Activated CD4-positive, alpha-beta T cell treated with anti-CD3 and anti-CD28 coated beads for 48 hours (primary cell): ENCODE measurements at places on chromosomes 1 and 21.
A peak's percentile ranks its signal among the peaks of the same experiment; 100 is the strongest.

DNA sequence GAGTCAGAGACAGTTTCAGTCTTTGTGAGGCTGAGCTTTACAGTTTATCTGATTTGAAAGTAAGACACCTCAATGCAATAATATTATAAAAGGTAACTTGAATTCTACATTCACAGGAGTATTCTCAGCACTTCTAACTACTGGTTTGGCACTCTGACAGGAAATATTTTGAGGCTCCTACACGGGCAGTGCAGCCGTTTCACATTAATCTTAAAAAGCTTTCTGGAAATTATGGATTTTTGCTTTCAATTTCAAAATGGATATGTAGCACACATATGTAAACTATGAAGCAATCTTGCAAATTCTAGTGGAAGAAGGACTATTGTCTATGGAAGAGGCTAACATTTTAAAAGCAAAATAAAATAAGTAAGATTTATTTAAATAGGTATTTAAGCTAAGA is 262.9 kb upstream of the SNX7 start:
- no peak for DNase-seq

DNA sequence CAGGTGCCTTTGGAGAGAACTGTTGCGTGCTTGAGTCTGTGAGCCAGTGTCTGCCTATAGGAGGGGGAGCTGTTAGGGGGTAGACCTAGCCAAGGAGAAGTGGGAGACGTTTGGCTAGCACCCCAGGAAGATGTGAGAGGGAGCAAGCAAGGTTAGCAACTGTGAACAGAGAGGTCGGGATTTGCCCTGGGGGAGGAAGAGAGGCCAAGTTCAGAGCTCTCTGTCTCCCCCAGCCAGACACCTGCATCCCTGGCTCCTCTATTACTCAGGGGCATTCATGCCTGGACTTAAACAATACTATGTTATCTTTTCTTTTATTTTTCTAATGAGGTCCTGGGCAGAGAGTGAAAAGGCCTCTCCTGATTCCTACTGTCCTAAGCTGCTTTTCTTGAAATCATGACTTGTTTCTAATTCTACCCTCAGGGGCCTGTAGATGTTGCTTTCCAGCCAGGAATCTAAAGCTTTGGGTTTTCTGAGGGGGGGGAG is 2.4 kb downstream of the BTG2 start:
- DNase-seq = no peak

GRCh38 chr21:43853851-43854772 is 10.9 kb upstream of the AGPAT3 start:
- DNase-seq = no peak

GRCh38 chr1:204466416-204467405 is 27.9 kb downstream of the PIK3C2B start:
- DNase-seq = no peak

GRCh38 chr1:212899845-212900244 is 41.8 kb downstream of the FLVCR1 start:
- DNase-seq = no peak

DNA sequence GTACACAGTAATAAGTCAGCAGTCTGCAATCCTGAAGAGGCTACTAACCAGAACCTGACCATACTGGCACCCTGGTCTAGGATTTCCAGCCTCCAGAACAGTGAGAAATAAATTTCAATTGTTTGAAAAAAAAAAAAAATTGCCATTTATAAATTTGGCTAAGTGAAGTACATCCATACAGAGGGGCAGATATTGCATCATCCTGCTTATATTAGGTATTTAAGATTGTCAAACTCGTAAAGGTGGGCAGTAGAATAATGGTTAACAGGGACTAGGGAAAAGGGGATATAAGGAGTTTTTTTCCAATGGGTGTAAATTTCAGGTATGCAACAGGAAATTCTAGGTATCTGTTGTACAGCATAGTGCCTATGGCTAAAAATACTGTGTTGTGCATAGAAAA is 1250.9 kb downstream of the BRINP3 start:
- no peak for DNase-seq

- DNase-seq = no peak
Measured at GRCh38 chr1:187987236-187987776, 1158.6 kb downstream of the PLA2G4A start.

DNA sequence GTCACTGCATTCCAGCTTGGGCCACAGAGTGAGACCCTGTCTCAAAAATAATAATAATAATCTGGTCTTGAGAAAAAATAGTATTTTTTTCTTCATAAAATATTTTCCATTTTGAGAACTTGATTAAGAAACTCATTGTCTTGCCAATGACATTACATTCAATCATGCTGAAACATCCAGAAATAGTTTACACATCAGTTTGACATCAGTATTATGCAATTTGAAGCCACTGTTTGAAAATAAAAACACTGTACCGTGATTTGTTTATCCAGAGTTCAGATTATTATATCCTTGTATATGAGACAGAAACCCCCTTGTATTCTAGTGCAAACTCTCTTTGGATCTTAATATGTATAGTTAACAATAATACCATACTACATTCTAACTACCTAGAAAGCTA is 6.9 kb downstream of the FMO2 start:
- no peak for DNase-seq

GRCh38 chr1:182699393-182700350 is 15.3 kb upstream of the RGS8 start:
- DNase-seq = no peak

GRCh38 chr21:15408089-15408488 is 321.7 kb upstream of the USP25 start:
- no peak for DNase-seq

- DNase-seq = no peak
Measured at GRCh38 chr1:159675046-159675445, 39.3 kb downstream of the CRP start.

DNA sequence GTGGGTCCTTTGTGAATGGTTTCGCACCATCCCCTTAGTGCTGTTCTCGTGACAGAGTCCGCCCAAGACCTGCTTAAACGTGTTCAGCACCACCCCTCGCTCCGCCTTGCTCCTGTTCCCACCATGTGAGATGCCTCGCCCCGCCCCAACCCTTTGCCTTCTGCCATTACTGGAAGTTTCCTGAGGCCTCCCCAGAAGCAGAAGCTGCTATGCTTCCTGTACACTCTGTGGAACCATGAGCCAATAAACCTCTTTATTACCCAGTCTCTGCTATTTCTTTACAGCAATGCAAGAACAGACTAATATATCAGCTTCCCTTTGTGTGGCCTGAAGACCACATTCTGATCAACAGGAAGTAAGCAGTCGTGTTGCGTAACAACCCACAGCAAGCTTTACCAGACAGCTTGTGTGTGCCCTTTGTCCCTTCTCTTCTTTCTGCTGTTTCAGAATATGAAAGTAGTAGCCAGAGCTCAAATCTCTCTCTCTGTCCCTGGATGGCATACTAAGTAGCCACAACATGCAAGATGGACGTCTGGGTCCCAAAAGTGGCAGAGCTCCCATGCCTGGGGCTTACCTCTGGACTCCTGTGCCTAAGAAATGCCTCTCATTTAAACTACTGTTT is 14.1 kb downstream of the HENMT1 start:
- peak; percentile 64 for DNase-seq

- DNase-seq = no peak
Measured at GRCh38 chr1:233016798-233017197, 66.4 kb downstream of the NTPCR start.

- peak; percentile 21 for DNase-seq
Measured at GRCh38 chr1:92951141-92951582, 10.1 kb downstream of the DIPK1A start.

GRCh38 chr1:81449786-81450185 is 350.9 kb upstream of the ADGRL2 start:
- DNase-seq = no peak

GRCh38 chr1:176880955-176881595 is 283.4 kb downstream of the ASTN1 start:
- DNase-seq = peak; percentile 62

DNA sequence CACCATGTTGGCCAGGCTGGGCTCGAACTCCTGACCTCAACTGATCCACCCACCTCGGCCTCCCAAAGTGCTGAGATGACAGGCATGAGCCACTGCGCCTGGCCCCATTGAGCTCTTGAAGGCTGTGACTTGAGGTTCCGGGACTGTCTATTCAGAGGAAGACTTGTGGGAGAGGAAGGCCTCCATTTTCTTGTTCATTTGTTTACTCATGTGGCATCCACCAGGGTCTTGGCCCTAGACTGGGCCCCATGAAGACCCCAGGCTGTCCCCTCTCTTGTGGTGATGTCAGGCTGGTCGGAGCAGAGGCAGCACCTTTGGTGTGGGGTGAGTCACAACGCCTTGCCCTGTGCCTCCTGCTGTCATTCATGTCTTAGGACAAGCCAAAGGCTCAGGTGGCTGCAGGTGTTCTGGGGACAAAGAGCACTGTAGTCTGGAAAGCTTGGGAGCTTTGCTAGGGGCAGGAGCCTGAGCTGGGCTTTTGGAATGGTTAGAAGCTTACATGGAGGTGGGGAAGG is 224.6 kb upstream of the C1orf174 start:
- no peak for DNase-seq

GRCh38 chr1:98906809-98907208 is 97.9 kb downstream of the PLPPR5 start:
- no peak for DNase-seq

DNA sequence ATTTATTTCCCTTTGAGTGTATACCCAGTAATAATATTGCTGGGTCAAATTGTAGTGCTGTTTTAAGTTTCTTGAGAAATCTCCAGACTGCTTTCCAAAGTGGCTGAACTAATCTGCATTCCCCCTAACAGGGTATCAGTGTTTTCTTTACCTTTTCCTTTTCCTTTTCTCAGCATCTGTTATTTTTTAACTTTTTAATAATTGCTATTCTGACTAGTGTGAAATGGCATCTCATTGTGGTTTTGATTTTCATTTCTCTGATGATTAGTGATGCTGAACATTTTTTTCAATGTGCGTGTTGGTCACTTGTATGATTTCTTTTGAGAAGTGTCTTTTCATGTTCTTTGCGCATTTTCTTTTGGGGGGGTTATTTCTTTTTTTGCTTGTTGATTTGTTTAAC is 374.9 kb upstream of the BRINP3 start:
- no peak for DNase-seq

GRCh38 chr1:7573481-7573880 is 197.6 kb upstream of the VAMP3 start:
- no peak for DNase-seq

- DNase-seq = no peak
Measured at GRCh38 chr1:81582467-81582986, 218.2 kb upstream of the ADGRL2 start.

DNA sequence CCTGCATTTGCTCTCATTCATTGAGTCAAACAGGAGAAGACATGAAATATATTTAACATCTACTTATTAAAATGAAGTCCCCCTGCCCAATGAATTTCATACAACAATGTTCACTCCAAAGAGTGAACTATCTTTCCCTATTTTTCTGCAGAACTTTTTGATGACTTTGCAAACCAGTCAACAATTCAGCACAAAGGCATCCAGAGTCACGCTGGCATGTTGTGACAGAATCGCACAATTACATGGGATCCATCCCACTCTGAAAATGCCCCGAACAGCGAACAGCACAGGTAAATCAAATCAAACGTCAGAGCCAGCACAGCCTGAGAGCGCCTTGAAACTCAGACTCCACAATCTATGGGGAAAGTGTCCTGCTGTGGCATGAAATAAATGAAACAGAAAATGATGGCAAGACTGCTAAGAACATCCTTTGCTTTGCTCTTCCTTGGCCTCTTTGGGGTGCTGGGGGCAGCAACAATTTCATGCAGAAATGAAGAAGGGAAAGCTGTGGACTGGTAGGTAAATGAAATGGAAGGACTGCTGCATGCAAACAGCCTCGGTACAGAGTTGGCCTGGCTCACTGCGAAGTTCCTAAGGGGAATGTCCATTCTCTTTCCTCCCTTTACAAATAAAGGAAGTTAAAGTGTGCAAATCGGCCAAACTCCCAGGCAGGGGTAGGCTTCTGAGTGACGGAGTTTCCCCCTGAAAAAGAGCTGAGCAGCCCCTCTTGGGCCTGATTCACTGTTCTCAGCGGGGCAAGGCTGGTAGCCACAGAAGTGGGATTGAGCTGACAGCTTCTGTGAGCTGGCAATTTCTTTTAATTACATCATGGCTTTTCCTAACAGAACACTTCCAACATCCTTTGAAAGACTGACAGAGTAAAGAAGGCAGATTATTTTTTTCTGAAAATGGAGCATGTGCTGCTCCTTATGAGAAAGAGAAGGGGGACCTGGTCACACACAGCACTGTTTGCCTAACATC is at the start of gene DNASE2B:
TSS of gene DNASE2B (plus strand) at position 310 of the 981 bp plus-strand sequence. CDS start at position 391, 81 bp downstream.
- no peak for DNase-seq

DNA sequence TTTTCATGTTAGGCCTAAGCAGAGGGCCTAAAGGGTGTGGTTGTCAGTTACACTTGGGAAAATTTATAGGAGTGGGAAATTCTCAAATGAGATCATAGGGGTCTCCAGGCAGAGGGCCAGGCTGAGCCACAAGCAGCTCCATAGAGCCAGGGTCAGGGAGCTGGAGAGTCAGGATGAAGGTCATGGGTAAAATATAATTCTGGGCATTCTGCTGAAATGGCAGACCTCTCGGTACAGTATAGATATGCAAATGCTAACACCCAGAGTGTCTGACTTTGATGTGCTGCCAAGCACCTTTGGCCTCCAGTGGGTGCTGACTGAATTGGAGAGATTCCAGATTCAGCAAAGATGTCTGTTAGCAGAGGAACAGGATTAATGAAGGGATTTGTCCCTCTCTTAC is 40.1 kb downstream of the DNM3 start:
- DNase-seq = no peak
